ENCODE measurements at places on chromosomes 12 and 14. TPM values are rescaled to one million over a fixed set of nuclear protein-coding genes. Genes with fewer than 3 reads are reported as not detected.

Gene RTN1
- not detected for total RNA-seq

DNA sequence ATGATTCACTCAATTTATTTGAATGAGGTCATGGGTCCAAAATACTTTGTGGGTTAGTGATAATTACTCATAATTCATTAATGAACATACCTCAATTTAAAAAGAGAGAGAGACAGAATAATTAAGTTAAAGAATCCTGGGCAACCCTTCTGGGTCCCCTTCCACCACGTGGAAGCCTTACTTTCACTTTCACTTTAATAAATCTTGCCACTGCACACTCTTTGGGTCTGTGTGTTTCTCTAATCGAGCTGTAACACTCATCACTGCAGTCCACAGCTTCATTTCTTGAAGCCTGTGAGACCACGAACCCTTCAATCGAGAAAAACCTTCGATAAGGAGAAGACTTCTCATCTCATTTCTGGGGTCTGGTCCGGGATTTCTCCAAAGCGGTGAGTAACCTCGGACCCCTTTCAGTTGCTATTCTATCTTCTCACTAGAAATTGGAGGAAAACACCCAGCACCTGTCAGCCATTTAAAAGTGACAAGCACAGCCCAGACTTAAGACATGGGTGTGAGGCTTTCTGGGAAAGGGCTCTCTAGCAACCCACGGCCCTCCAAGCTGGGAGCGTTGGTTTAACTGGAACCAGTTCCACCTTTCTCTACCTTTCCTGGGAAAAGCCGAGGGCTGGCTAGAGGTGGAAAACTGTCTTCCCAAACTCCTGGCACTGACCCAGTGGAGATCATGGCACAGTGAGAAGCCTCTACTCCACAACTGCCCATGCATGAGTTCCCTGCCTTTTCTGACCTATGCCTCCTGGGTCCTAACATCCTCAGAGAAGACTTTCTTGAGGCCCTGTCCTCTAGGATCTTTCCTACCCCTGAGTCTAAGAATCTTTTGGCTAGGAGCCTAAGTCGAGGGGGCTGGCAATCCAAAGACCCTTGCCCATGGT is 148.8 kb upstream of the ATF7IP start:
- peak; percentile 14 for DNase-seq

GRCh38 chr12:108854451-108855283 is 2.7 kb downstream of the SSH1 start:
- DNase-seq = no peak

DNA sequence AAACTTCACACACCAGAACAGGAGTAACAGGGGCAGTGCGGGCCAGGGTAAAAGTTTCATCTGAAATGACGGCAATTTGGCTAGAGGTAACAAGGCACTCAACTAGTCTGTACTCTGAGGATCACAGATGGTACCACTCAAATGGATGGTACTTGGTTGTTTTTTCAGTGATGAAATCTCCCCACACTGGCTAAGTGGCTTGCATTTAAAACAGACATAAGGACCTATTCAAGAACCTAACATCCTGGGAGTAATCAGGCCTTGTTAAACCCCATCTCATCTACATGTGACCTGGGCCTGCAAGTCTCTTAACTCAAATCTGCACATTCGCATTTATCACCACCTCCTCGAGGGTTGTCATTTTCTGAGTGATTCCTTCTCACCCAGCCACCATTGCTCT is 90.8 kb downstream of the PRKAB1 start:
- DNase-seq = no peak

- no peak for DNase-seq
Measured at GRCh38 chr12:41443690-41444089, 255.6 kb downstream of the PDZRN4 start.

DNA sequence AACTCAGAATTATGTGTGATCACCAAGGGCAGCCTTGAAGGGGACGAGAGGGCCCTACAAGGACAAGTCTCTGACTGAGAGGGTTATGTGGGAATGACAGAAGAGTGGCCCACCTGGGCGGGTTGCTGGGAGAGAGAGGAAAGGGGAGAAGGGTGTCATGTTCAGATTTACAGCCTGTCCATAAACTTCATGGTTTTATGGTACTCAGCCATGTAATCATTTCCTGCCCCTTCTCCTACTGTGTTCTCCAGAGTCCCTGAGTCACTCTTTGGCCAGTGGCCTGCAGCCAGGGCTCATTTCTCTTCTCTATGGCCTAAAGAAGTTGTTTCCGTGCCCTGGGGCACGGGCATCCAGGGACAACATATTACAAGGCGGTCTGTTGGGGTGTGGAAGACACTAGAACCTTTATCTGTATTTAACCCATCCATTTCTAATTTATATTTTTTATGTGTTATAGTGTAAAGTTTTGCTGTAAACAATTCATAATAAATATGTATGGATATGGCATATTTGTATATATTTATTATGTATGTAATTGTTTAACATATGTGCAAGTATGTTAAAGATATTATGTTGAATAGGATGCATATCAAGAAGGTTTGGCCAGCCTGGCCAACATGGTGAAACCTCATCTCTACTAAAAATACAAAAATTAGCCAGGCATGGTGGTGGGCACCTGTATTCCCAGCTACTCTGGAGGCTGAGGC is 26.9 kb downstream of the DDX47 start:
- no peak for DNase-seq

DNA sequence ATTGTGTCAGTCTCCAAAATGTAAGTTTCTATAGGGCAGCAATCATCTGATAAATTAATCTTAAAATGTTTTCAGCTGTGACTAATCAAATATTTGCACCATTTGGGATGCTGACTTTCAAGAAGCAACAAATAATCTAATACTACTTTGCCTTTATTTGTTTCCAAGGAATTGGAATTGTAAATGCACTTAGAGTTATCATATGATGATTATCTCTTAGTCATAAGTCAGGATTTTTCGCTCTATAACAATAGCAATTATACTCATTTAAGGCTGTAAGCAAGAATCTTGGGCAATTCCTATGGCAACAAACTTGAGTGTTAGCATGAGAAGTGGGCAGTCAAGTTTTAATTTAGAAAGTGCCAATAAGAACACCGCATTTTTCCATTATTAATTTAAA is 13.0 kb upstream of the BAZ1A start:
- DNase-seq = no peak

All from activated CD8-positive, alpha-beta T cell treated with anti-CD3 and anti-CD28 coated beads for 36 hours (primary cell).